ENCODE measurements at places on chromosomes 2 and 18. TPM values are rescaled to one million over a fixed set of nuclear protein-coding genes. Genes with fewer than 3 reads are reported as not detected.

The GREB1 gene
- 4.0 TPM for total RNA-seq

The TEX44 gene
- total RNA-seq = not detected

The G6PC2 gene
- total RNA-seq = not detected

DNA sequence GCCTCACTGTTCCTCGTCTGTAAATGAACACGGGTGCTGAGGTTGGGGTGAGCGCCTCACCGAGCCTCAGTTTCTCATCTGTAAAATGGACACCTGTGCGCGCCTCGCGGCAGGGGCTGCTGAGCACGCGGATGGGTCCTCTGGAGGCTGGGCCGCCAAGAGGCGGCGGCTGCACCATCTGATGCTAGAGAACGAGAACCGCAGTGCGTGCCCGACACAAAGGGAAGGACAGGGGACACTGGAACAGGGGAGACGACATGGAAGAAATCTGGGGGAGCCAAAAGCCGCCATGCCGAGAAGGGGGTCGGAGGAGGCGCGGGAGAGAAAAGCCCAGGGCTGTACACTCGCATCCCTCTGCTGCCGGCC lies 118.7 kb upstream of the ZNF516 start:
- H3K27ac ChIP-seq = no peak overlapping the region
- no peak for DNase-seq
- no peaks in the 10 kb centered on the region for H3K36me3 ChIP-seq
- H3K4me3 ChIP-seq = no peak overlapping the region
- H3K4me1 ChIP-seq = peaks cover under 1% of the 10 kb centered on the region
- no peaks in the 10 kb centered on the region for H3K27me3 ChIP-seq

GRCh38 chr2:134392442-134393074 lies 138.7 kb downstream of the MGAT5 start:
- no peak overlapping the region for H3K27ac ChIP-seq
- no peak overlapping the region for H3K4me3 ChIP-seq
- no peaks in the 10 kb centered on the region for H3K36me3 ChIP-seq
- H3K4me1 ChIP-seq = peaks cover 9% of the 10 kb centered on the region
- H3K27me3 ChIP-seq = no peaks in the 10 kb centered on the region
- DNase-seq = no peak

- no peaks in the 10 kb centered on the region for H3K27me3 ChIP-seq
- H3K36me3 ChIP-seq = no peaks in the 10 kb centered on the region
- no peak overlapping the region for H3K4me3 ChIP-seq
Measured at GRCh38 chr2:64945973-64946768, 43.0 kb upstream of the SLC1A4 start.

- DNase-seq = no peak
- no peaks in the 10 kb centered on the region for H3K36me3 ChIP-seq
- H3K4me1 ChIP-seq = no peaks in the 10 kb centered on the region
- H3K4me3 ChIP-seq = no peak overlapping the region
Measured at GRCh38 chr2:148903979-148904378, 29.0 kb downstream of the KIF5C start.

- DNase-seq = peak; percentile 21
- peak overlapping the region; percentile 54 for H3K4me3 ChIP-seq
- no peaks in the 10 kb centered on the region for H3K36me3 ChIP-seq
- H3K27ac ChIP-seq = no peak overlapping the region
- peaks cover 64% of the 10 kb centered on the region for H3K27me3 ChIP-seq
Measured at GRCh38 chr18:61333746-61334490, 688 bp downstream of the CDH20 start.

GRCh38 chr18:76530846-76531245 lies 35.8 kb upstream of the ZNF516 start:
- H3K36me3 ChIP-seq = no peaks in the 10 kb centered on the region
- no peaks in the 10 kb centered on the region for H3K27me3 ChIP-seq

DNA sequence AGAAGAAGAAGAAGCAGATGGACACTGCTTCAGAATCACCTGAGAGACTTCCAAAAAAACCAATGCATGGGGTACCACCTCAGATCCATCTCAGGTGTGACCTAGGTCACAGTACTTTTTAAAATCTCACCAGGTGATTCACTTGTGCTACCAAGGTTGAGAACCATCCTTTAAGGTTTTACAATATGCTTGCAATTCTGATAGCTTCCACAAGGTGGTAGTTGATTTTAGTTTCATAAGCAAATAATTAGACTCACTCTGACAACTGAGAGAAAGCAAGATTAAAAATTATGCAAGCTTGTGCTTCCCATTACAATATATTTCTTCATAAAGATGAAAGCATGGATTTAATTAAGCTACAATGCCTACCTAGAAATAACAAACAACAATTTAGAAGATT lies 355.1 kb downstream of the EN1 start:
- H3K4me1 ChIP-seq = no peaks in the 10 kb centered on the region
- no peak overlapping the region for H3K27ac ChIP-seq
- peaks cover 67% of the 10 kb centered on the region for H3K27me3 ChIP-seq
- H3K4me3 ChIP-seq = no peak overlapping the region

GRCh38 chr18:62413206-62413605 lies 88.1 kb downstream of the TNFRSF11A start:
- H3K27ac ChIP-seq = no peak overlapping the region
- H3K36me3 ChIP-seq = no peaks in the 10 kb centered on the region
- DNase-seq = no peak
